Stimulated activated CD8-positive, alpha-beta memory T cell treated with anti-CD3 and anti-CD28 coated beads, Interleukin-7, amount 100 ng/mL, for 24 hours (primary cell): ENCODE measurements at places on chromosomes 3 and 15.
A peak's percentile ranks its signal among the peaks of the same experiment; 100 is the strongest.

DNA sequence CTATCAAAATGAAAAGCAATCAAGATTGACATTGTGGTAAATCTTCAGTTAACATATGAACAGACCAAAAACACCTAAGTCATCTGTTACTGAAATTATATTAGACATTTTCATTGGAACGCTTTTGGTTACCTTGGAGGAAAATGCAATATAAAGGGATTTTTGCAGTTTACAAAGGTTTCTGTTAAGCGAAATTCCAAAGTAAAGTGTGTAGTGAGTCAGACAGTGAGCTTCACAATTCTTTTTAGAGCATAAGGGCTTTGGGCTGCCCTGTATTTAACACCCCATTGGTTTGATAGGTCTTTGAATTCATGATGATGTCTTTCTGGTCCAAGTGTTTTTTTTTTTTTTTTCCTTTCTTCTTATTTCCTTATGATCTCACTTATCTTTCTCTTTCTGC lies 462.8 kb downstream of the EDEM1 start:
- DNase-seq = no peak

DNA sequence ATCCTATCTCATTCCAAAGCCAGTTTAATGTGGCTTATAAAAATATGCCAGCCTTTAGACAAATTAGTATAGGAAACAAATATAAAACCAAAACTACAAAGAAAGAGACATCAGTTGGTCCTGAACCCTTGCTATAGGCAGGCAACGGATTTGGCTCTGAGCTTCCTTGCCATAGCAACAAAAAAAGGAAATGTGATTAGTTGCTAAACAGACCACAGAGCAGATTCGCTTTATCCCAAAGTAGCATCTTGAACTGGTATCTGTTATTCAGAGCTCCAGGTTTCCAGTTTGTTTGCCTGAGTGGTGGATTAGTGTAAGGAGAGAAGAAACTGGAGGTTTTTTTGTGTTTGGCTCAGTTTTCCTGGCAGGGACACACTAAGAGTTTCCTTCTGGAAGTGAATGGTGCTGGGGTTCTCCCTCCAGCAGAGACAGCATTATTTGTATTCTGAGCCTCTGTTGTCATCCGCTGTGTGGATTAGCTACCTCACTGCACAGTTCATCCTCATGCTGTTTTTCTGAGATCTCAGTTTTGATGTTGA lies 44.1 kb downstream of the CHST2 start:
- DNase-seq = no peak

DNA sequence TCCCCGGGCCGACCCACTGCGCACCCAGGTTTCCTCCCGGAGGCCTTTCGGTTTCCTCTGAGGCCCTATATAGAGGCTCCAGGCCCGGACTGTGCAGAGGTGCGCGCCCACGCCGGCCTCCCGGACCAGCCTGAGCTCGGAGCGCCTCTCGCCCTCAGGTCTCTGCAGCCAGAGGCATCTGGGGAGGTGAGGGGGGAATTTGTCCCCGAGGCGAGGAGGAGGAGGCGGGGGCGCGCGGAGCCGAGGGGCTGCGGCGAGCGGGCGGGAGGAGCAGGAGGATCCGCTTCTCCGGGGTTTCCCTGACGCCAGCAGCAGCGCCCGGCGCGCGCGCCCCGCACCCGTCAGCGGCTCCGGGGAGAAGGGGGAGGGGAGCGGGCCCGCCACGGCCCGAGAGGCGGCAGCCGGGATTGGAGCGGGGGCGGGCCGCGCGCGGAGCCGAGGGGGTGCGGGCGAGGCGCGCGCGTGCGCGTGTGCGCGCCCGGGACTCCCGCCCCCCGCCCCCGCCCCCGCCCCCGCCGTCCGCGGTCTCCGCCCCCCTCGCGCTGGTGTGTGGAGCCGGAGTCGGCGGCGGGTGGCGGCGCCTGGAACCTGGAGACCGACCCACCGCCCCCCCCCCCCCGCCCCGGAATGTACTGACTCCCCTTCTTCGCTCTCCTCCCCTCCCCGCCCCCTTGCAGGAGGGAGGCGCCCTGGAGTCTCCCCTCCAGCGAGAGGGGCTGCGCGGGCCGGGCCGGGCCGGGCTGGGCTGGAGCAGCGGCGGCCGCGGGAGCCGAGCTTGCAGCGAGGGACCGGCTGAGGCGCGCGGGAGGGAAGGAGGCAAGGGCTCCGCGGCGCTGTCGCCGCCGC lies at the start of gene NEO1:
Gene NEO1, plus strand, starts transcription at position 657 of the 846 bp plus-strand sequence. CDS start 213 bp downstream, outside the sequence.
- peak; percentile 48 for DNase-seq

- DNase-seq = no peak
These were observed 5.0 kb downstream of the TOMM70 start for GRCh38 chr3:100395679-100396431.

DNA sequence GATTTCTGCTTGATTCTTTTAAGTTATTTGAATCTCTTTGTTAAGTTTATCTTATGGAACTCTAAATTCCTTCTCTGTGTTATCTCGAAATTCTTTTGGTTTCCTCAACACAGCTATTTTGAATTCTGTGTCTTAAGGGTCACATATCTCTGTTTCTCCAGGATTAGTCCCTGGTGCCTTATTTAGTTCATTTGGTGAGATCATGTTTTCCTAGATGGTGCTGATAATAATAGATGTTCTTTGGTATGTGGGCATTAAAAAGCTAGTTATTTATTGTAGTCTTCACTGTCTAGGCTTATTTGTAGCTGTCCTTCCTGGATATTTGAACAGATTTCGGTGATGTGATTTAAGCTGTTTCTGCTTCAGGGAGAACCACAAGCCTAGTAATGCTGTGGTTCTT lies 615.6 kb upstream of the NECTIN3 start:
- DNase-seq = no peak

GRCh38 chr3:77887611-77888010 lies 847.7 kb downstream of the ROBO2 start:
- DNase-seq = no peak

- no peak for DNase-seq
These were observed 177.5 kb downstream of the RAB11A start for GRCh38 chr15:66046751-66047150.

GRCh38 chr3:12868039-12869034 lies 27.0 kb upstream of the RPL32 start:
- peak; percentile 17 for DNase-seq
